ENCODE measurements at places on chromosomes 1 and 21.

- DNase-seq = no peak
These were observed 35.9 kb downstream of the KCNC4 start for GRCh38 chr1:110245876-110246620.

DNA sequence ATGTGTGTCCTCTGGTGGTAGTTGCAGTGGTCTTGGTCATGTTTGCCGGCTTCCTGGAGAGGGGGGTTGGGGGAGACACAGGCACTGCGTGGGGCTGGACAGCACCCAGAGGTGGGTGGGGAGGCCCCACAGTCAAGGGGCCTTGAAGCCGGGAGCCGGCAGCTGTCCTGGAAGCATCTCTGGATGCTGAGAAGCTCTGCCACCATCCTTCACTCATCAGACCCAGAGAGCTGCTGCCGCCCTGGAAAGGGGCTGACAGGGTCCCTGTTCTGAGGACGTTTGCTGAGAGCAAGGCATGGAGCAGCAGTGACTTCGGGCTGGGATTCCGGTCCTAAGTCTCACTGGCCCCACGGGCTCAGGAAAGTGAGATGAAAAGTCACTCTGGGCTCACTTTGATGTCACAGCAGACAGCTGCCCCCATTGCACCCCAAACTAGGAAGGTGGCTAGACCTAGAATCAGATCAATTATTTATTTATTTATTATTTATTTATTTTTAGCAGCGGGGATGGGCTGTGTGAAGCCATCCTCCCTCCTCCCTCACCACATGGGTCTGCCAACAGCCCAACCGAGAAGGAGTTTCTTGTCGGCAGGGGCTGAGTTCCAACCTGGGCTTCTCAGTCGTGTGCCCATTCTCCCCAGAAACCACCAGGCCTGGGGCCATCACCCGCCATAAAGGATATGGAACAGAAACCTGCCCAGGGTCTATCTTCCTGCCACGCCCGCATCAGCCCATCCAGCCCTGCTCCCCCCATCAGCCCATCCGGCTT is 547.4 kb downstream of the PTPRU start:
- no peak for DNase-seq

DNA sequence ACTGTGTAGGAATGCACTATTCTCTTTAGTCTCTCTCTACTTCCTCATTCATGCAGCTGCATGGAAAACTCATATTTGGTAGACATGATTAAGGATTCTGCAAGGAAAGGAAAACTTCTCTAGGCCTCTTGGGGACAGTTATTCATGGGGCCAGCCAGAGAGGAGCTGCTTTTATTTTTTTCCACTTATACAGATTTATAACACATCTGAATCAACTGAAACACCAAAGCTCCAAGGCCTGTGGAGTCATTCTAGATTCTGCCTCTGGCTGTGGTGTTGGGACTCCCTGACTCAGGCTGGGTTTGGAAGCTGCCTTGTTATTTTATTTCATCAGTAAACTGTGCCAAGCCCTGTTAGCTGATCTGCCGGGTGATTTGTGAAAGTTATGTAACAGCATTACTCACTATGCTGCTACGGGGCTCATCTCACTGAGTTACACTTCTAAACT is 83.9 kb upstream of the EDEM3 start:
- DNase-seq = no peak

- no peak for DNase-seq
These were observed 9.3 kb upstream of the DHRS3 start for GRCh38 chr1:12627296-12627695.
